NCI-H526 (cell line): ENCODE measurements at places on chromosomes 1 and 21.

DNA sequence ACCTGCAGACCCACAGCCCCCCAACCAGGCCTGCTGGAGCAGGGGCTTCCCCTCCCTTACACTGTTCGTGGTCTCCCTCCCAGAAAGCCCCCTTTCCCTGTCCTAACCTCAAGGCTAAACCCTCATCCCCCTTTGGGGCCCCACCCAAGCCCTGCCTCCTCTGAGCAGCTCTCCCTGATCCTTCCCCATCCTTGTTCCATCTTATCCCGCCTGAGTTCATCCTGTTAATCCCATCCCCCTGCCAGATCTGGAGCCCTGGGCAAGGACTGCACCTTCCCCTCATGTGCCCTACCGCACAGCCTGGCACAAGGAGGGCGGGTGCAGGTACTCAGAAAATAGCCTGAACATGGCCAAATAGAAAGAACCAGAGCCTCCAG is 6.9 kb upstream of the TNNT2 start:
- DNase-seq: no peak

DNA sequence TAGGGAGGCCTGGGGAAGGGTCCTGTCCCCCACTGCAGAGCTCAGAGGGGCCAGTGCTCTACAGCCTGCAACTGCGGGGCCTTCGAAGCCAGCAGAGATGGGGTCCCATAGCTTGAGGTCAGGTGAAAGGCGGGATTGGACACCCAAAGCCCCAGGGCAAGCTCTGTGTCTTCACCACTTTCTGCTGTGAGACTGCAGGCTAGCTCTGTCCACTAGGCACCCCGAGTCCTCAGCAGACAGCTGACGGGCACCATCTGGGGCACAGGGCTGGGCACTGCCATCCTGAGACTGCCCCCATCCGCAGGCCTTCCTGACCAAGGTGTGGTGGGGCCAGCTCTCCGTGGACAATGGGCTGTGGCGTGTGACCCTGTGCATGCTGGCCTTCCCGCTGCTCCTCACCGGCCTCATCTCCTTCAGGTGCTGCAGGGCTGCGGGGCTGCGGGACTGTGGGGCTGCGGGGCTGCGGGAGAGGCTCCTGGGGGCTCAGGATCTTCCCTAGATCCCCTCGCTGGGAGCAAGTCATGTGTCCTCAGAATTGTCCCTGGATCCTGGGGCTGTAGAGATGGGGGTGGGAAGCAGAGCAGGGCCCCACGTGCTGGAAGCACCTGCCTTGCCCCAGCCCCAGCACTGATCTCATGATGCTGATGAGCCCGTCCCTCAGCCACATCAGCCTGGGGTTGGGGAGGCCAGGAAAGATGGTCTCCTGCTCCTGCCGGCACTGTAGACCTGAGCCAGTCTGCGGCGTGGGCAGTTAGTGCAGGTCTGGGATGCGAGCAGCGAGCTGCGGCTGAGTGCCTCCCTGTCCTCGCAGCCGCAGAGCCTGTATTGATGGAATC is 46.8 kb downstream of the TRPM2 start:
- no peak for DNase-seq

DNA sequence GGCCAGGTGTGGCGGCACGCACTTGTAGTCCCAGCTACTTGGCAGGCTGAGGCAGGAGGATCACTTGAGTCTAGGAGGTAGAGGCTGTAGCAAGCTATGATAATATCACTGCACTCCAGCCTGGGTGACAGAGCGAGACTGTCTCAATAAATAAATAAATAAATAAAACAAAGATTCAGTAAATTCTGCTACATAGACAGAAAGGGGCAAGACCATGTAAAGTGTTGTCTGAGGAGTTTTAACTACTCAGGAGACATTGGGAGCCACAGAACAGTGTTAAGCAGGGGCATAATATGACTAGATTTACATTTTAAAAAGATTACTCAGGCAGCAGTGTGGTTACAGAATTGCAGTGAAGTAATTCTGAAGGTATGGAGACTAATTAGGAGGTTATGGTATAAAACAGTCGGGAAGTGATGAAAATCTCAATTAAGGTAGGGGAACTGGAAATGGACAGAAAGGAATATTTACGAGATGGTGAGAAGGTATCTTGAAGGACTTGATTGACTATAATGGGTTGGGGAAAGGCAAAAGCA is 94.7 kb downstream of the ATP1B1 start:
- DNase-seq: no peak

GRCh38 chr1:185996211-185996610 is 262.0 kb downstream of the HMCN1 start:
- DNase-seq: no peak

DNA sequence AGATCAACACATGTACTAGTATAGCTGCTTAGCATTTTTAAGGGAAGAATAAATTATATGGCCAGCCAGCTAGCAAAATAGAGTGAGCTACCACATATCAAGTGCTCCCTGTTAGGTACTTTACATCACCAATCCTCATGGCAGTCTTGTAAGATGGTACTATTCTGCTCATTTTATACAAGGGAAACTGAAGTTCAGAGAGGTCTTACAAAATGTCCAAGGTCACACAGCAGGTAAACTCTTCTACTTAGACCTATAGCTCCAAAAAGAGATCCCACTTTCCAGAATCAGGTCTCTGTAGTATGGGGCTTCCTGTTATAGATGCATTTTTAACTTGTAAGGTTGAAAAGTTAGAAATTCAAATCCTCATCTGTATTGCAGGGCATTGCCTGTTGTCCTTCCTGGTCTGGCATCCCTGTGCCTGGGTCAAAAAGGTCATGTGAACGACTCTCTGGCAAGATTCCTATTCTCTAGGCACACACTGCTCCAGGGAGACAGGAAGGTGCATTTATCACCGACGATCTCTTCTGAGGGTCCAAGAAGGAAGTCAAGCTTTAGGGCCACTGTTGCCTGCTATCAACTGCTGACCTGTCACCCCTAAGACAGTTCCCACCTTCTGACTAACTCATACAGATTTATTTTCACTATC is 41.1 kb downstream of the TRIT1 start:
- DNase-seq: no peak
